ENCODE measurements at places on chromosomes 1 and 21.

- no peak for DNase-seq
Measured at GRCh38 chr1:53176452-53177208, 20.0 kb upstream of the CPT2 start.

GRCh38 chr1:201933840-201934430 lies 12.4 kb downstream of the LMOD1 start:
- no peak for DNase-seq

DNA sequence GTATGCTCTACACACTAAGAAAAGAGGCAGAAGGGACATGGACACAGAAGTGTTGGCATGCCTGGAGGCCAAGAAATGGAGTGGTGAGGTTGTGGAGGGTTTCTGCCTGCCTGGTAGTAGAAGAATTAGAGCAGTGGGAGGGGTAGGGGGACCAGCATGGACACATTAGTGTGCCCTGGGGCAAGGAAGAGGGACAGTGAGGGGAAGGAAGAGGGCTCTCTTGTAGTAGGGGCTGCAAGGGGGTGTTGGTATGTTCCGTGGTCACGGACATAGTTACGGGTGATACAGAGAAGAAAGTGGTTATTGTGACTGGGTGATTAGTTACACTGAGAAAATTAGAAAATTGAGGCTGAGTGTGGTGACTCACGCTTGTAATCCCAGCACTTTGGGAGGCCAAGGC lies 23.3 kb downstream of the LEMD1 start:
- DNase-seq, result no peak

DNA sequence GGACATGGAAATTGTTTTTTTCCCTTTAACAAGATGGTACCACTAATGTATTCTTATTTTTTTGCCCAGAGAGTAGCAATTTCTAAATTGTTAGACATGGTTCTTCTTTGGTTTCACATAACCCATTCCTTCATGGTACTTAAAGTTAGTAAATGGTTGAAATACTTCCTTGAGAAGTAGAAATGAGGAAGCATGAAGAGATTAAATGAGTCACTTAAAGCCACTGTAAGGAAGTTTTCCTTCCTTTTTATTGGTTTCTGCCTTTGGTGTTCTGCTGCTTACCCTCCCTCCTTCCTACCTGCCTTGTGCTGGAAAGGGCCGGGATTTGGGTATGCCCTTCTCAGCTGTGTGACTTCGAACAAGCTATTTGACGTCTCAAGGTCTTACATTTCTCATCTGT lies 101.0 kb downstream of the KIF26B start:
- DNase-seq, result no peak

DNA sequence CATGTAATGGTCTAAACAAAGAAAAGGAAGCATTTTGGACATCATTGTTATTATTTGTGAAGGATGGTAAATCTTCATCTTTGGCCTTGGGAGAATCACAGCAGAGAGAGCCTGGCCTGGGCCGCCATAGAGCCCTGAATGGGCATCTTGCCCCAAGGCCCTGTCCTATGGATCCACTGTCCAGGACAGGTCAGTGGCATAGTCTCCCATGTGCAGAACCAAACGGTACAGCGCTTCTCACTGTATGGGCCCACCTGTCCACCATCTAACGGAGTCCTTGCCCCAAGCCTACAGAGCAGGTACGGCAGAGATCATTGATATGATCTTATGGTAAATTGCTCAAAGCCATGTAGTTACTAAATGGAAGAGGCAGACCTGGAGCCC lies 185.7 kb downstream of the FOXD2 start:
- no peak for DNase-seq

DNA sequence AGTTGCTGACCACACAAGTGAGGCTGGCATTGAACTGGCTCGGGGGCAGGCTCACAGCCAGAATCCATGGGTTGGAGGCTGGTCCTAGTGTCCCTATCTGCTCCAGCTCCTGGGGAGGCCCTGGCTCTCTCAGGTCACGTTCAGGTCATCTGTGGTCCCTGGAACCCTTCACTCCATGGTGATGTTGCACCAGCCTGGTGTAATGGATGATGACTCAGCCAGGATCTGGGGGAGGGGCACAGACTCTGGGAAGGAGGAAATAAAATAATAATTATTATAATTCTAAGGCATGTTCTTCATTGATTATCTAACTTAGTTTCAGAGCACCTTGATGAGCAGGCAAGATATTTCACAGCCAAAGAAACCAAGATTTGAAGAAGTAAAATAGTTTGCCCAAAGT lies 26.6 kb upstream of the FCRL4 start:
- DNase-seq, result no peak

- DNase-seq, result no peak
Measured at GRCh38 chr1:61812916-61813315, 70.6 kb downstream of the PATJ start.

- DNase-seq, result no peak
Measured at GRCh38 chr1:91564888-91565701, 64.4 kb downstream of the CDC7 start.

DNA sequence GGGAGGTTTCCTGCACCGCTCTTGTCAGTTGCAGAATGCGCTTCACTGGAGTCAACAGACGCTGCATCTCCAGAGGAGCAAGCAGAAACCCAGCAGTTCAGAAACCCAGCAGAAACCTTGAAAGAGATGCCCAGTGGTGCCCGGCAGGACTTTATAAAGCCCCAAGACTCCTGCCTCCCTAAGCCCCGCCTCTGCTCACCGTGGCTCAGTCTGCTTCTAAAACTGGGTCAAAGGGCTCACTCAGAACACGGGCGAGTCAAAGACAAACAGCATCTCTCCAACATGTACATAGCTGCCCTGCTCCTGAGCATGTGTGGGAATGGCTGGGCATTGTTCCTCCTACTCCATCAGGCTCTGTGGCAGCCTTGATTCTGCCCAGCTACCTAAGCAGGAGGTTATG lies at the start of gene HMGCS2:
HMGCS2 (minus strand) TSS at position 128 of the 400 bp plus-strand sequence; CDS start at position 67, 61 bp downstream.
- DNase-seq, result no peak

DNA sequence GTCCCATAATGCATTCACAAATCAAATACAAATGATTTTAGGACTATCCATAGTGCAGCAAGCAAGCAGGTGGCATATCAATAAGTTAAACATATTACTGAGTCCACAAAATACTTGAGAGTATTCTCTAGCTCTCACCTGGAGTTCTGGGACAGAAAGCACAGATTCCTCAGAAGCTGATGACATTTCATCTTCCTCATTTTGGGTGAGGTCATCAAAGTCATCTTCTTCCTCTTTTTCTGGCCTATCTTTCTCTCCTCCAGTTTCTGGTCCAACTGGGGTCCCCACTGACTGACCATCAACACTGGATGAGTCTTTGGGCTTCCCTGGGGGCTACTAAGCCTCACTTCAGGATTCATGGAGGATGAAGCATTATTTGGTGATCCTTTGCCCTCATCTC lies 38.9 kb downstream of the YY1AP1 start:
- no peak for DNase-seq

DNA sequence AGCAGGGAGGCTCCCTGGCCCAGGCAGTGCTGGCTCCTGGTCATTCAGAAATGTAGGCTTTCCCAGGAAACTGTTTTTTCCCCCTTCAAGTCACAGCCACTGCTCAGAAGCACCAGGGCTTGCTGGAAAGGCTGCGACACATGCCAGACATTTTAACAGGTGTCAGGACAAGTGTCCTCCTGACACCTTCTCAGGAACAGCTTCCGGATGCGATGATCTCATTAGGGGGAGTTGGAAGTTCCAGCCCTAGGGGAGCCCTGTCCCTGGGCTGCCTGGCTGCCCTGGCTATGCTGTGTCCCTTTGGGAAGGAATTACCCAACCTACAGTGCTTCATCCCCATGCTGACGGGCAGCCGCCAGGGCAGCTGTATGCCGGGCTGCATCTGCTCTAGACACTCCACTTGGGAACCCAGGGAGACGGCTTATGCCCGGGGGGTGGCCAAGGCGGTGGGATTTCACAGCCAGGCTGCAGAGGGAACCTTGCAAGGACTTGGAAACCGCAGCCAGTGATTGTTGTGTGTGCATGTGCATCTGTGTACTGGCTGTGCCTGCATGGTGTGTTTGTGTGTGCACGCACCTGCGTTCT lies 41.8 kb downstream of the AJAP1 start:
- no peak for DNase-seq

DNA sequence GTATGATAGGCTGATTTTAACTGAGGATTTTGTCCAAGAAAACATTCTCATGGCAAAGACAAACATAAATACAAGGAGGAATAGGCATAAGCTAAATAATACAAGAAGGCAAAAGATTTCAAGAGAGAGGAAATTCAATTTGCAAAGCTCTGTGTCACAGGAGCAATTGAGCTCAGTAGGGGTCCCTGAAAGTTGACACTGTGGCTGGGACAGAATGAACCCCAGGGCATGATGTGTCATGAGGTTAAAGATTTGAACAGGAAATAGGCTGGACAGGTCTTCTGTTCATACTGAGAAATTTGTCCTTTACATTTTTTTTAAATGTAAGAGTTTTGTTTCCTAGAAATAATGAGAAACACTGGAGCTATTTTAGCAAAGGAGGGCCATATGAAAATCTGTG lies 555.4 kb upstream of the NEGR1 start:
- no peak for DNase-seq

DNA sequence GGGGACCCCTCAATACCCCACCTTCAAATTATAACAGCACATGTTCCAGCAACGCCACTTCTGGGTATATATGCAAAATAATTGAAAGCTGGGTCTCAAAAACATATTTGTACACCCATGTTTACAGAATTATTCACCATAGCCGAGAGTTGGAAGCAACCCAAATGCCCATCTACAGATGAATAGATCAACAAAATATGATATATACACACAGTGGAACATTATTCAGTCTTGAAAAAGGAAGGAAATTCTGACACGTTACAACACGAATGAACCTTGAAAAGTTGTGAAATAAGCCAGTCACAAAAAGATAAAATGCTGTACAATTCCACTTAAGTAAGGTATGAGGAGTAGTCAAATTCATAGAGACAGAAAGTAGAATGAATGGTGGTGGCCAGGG lies 5.1 kb downstream of the TMCO4 start:
- no peak for DNase-seq

DNA sequence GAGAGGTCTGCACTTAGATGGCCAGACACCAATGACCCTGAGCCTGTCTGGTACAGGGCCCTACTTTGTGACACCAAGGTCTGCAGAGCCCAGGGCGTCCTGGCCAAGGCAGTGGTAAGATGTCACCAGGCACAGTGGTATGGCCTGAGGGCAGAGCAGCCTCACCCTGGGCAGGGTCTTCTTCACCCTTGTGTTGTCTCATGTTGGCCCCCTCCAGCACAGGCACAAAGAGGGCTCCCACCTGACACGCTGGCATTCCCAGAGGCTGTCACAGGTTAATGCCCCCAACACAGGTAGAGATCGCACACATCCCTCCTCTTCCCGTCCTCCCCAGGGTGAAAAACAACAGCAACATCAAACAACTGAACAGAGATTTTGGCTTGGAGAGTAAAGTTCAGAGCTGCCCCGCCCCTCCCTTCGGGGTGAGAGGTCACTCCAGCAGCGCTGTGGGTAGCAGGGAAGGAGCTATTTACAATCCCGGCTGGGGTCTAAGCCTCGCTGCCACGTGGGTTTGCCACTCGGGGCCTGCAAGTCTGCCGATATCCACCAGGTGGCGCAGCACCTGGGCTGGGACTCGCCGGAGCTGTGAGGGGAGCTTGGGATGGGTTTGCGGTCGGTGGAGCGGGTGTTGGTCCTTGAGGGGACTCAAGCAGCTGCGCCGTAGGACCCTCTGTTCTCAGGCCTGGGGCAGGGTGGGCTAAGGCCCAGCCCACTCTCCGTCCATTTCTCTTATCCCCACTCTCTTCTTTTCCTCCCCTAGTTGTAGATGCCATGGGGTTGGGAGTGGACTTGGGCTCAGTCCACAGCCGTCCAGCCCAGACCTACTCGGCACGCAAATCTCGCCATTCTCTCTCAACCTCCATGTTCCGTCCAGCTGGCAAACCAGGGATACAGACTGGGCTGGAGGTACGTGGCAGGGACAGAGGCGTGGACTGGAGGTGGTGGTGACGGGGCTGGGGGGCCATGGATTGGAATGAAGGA lies 12.7 kb downstream of the EFNA3 start:
- DNase-seq, result peak; percentile 75

GRCh38 chr21:25215698-25216384 lies 391.4 kb downstream of the MRPL39 start:
- DNase-seq, result no peak

DNA sequence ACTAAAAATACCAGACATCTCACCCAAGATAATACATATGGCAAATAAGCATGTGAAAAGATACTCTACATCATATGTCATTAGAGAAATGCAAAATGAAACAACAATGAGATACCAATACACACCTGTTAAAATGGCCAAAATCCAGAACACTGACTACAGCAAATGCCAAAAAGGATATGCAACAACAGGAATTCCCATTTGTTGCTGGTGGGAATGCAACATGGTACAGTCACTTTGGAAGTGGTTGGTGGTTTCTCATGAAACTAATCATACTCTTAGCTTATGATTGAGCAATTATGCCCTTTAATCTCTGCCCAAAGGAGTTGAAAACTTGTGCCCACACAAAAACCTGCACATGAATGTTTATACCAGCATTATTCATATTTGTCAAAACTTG lies 6.4 kb upstream of the RGS2 start:
- no peak for DNase-seq

DNA sequence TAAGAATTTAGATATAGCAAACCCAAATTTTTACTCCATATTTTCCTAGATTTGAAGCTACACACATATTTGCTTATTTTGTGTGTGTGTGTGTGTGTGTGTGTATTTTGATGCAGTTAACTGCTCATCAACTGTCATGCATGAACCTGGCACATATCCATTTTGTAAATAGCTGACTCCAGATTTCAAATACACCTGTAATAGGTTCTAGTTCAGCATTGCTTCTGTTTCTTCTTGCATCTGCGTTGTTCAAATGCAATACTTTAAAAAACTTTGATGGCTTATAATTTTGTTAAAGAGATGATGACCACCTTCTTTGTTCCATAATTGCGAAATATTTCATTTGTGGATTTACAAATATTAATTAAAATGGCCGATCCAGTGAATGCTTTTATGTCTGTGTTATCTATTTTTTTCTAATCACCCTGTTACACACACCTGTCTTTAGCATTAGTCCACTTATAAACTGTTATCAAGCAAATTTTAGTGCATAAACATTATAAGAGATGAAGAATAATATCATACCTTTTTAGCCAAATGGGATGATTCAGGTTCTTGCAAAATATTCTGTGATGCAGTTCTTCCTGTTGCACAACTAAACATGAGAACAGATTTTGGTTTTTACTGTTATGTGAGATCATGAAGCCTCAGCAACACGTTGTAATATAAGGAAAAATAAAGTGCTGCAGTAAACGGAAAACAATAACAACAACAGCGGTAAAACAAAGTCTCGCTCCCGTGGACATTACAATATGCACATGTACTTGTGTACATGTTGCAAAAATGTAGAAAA lies 12.7 kb upstream of the S100A11 start:
- DNase-seq, result no peak

DNA sequence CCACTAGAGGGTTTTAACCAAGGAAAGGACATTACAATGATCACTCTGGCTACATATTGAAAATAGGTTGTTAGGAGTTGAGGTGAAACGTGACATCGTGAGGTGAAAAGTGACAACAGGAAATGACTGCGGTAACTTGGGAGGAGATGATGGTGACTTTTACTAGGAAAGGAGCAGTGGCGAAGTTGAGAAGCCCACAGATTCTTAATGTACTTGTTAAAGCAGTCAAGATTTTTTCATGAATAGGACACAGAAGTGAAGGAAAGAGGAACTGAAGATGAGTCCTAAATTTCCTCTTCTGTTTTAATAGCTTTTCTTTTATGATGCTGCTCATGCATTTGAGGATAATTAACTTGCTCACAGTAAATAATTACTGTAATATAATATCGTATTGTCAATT lies 59.5 kb downstream of the OMA1 start:
- no peak for DNase-seq

GRCh38 chr1:247415423-247416361 lies at the start of gene NLRP3:
TSS of gene NLRP3 (plus strand) at chr1:247416173. CDS start at chr1:247418801, 2,628 bp downstream.
- DNase-seq, result peak; percentile 58

Measured in naive thymus-derived CD8-positive, alpha-beta T cell (primary cell).